ENCODE measurements at places on chromosomes 12 and 14. TPM values are rescaled to one million over a fixed set of nuclear protein-coding genes. Genes with fewer than 3 reads are reported as not detected.

PIP4K2C gene
- 78.0 TPM for polyA plus RNA-seq

MYO1A gene
- polyA plus RNA-seq: 5.4 TPM

DNA sequence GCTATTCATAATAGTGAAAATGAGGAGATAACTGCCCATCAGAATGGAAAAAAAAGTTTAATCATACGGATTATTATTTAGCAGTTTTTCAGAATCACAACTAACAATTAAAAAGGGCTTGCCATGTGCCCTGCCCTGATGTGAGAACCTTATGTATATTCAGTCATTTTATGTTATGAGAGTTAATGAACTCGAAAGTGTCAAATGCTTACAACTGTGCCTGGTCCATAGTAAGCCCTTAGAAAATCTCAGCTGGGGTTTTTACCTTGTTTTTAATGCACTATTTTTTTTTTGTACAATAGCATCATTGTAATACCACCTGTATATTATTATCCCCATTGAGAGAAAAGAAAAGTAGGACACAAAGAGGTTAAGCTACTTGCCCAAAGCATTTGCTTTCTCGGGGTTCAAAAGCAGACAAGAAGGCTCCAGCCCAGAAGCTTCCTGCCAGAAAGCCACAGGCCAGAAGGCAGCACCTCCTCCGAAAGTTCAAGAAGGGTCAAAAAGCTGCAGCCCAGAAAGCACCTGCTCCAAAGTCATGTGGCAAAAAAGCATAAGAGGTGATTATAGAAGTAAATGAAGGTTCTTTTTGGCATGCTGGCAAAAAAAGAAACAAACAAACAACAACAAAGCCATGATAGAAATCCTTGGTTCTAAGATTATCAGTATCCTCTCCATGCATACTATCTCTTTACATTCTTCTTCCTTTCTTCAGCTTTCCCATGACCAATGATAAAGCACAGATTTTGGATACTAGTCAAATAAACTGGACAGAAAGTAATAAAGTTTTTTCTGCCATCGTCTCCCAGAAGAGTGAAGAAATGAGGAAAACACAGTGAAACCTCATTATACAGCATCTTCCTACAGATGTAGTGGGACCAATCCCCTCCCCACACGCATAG lies 59.1 kb upstream of the NAP1L1 start:
- no peak for DNase-seq

GRCh38 chr14:65810322-65810721 lies 397.8 kb downstream of the FUT8 start:
- no peak for DNase-seq

- no peak for DNase-seq
Measured at GRCh38 chr12:67202011-67202677, 67.0 kb upstream of the CAND1 start.

GRCh38 chr12:93745286-93745685 lies 68.1 kb downstream of the CRADD start:
- no peak for DNase-seq

- no peak for DNase-seq
Measured at GRCh38 chr14:73136085-73136386, 271 bp upstream of the PSEN1 start.

TBC1D30 gene
- polyA plus RNA-seq: 7.0 TPM

GRCh38 chr14:51004801-51005526 lies 60.7 kb upstream of the PYGL start:
- no peak for DNase-seq

SAMD4A gene
- 369 TPM for polyA plus RNA-seq
